DMS 273 treated with DMSO at 0.1 percent for 48 hours (cell line): ENCODE measurements at places on chromosomes 13 and 19.

- DNase-seq, result no peak
Observed at GRCh38 chr19:52191389-52191788, 1.5 kb downstream of the PPP2R1A start.

DNA sequence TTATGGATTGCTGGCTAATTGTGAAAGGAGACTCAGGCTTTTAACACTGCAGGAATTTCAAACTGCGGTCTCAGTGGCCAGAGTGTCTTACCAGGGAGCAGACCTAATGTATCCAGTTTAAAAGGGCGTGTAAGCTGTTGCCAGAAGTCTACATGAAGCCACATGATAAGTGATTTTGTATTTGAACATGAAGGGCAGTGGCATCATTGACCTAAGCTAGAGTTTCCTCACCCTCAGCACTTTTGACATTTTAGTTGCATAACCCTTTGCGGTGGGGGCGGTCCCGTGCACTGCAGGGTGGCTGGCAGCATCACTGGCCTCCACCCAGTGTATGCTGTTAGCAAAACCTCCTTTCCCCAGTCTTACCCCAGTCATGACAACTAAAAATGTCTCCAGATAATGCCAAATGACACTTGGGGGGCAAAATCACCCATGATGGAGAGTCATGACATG, 23.7 kb upstream of the GPR18 start:
- DNase-seq, result no peak

DNA sequence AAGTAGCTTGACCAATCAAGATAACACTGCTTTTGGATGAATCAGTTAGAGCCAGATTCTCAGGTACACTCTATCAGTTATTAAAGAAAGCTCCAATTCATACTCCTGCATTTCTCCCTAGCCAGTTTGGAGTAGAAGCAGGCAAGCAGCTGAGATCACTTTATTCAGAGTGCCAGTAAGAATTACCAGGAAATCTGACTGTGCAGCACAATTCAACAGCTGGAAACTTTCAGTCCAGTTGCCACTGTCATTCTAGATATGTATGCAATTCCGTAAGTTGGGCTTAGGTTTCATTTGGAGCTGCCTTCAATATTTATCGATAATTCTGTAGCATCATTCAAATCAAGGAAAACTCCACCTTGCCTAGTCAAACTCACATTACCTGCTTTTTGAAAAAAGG, 2625.6 kb upstream of the PCDH20 start:
- no peak for DNase-seq

- no peak for DNase-seq
Observed at GRCh38 chr13:46113596-46113995, 8.8 kb upstream of the CPB2 start.

- no peak for DNase-seq
Observed at GRCh38 chr13:106507560-106508274, 27.7 kb downstream of the EFNB2 start.

DNA sequence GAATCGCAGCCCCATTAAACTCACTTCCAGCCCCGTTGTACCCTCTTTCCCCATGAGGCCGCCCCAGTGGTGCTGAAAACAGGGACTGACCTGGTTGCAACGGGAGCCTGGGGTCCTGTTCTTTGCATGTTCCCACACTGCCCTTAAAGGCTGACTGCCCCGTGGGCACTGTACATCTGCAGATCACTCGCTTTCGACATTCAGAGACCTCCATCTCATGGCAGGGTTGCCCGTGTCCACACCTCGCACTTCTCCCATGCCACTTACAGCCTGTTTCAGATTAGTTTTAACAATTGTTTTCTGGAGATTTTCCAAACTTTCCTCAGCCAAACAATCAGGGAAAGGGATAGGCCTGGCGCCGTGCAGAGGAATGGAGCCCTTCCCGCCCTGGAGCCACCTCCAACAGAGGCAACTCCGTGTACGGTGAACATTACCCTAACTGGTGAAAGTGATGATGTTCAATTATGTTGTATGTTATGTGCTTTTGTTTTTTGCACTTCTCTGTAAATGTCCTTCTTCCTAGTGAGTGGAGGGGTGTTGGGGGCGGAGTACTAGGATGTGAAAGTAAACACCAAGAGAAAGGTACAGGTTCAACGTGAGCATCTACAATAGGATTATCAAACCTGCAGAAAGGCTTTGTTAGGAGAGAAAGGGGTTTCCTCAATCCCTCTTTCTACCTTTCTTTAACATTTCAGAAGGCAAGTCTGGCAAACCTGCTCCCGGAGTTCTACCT, 262.8 kb downstream of the FOXO1 start:
- DNase-seq, result no peak

DNA sequence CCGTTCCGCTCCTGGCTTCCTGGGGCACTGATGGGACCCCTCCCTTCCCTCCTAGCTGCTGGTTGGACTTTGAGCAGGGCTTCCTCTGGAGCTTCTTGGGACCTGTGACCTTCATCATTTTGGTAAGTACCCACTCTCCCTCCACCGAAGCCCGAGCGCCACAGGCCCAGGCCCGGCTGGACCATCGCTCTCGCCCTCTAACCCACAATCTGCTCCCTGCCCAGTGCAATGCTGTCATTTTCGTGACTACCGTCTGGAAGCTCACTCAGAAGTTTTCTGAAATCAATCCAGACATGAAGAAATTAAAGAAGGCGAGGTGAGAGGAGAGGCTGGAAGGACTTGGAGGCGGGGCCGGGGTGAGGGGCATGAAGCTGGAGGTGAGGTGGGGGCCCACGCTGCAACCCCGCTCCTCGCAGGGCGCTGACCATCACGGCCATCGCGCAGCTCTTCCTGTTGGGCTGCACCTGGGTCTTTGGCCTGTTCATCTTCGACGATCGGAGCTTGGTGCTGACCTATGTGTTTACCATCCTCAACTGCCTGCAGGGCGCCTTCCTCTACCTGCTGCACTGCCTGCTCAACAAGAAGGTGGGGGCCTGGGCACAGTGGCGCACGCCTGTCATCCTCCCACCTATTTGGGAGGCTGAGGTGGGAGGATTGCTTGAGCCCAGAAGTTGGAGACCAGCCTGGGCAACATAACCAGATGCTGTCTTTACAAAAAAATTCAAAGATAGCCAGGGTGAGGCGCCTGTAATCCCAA, 12.3 kb downstream of the DDX39A start:
- DNase-seq, result no peak

- DNase-seq, result no peak
Observed at GRCh38 chr19:1351381-1351851, 32.3 kb upstream of the NDUFS7 start.

DNA sequence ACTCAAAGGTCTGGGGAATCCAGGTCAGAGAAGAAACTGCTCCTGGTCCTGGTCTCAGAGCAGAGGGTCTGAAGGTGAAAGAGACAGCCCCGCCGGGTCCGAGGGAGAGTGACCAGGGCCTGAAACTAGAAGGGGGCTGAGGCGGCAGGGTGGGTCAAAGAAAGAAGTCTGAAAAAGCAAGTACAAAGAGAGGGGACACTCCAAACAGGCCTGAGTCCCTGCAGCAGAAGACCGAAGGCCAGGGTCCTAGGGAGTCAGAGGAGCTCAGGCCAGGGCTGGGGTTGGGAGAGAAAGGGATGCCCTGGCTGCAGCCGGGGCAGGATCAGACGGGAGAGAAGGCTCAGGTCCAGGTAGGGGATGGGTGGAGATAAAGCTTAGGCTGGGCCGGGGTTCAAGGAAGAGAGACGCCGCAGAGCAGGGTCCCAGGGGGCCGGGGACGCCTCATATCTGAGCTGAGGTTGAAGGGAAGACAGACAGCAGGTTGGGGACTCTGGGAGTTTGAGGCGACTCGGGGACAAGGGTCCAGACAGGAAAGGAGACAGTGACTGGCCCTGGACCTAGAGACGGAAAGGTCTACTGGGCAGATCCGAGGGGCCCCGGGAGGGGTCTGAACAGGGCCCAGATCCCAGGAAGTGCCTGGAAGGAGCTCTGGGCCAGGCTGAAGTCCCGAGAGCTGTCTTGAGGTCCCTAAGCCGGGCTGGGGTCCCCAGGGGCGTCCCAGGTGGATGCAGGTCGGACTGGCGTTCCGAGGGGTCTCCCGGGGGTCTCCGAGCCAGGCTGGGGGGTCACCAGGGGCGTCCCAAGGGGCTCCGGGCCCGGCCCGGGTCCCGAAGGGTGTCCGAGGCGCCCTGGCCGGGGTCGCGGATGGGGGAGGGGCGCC, 795 bp downstream of the MLLT1 start:
- DNase-seq, result no peak

- DNase-seq, result no peak
Observed at GRCh38 chr13:79973533-79973963, 367.4 kb downstream of the SPRY2 start.

- DNase-seq, result no peak
Observed at GRCh38 chr13:83819611-83820010, 62.7 kb downstream of the SLITRK1 start.

DNA sequence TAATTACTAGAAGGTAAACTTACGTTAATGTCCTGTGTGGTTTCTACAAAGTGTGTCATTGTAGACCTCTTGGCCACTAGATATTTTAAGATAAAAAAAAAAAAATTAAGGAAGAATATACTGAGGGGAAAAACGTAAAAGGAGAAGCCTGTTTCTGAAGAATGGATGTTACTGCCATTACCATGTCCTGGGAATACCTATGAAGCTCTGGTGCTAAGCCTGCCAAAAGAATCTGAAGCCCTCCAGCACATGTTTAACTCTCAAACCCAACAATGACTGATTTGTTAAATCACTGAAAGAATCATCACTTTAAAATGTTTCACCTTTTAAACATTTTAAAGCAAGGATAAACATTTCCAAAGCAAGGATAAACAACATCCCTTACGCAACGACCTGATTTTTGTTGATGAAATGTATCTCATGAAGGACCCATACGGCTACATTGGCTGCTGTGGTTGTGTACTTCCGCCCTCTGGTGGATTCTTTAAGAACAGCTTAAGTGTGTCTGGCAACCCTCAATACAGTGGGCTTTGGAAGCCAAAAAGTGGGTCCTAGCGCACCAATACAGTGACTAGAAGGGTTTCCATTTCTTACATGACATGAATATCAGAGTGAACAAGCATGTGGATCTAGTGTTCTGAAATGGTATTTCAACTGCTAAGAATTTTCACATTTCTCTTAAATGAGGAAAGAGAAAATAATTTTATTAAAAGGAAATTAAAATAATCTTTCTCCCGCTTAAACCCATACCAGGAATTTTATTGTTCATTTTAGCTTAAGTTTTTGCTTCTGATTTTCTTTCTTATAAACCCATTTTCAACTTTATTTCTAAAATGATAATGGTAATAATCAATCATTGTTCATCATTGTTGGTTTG, 74.5 kb upstream of the RAP2A start:
- DNase-seq, result peak; percentile 7

DNA sequence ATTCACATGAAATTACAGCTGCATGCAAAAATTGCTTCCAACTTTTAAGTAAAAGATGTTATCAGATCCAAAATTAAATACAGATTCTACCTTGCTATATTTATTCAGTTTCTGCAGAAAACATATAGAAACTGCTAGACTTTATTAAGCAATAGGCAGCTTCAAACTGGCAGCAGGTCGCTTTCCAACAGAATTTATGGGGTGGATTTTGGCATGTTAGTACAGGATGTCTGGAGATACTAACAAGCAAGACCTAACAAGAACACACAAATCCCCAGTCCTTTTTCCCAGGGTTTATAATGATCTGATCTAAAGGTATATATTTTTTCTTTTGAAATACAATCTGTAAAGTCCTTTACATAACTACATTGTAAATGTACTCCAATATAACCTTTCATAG, 27.5 kb downstream of the TBC1D4 start:
- DNase-seq, result no peak

DNA sequence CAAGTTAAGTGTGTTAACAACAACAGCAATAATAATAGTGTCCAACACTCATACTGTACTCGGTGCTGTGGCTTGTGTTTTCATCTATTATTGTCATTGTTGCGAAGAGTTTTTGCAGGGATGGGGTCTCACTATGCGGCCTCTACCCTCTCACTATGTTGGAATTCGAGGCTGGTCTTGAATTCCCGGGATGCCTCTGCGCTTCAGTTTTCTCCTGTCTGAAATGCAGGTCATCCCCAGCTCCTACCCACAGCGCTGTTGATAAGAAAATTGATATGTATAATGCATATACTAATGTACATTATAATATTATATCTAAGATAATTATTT, 4.9 kb upstream of the SBK3 start:
- no peak for DNase-seq

GRCh38 chr19:34559045-34559444, 77.5 kb downstream of the WTIP start:
- no peak for DNase-seq

GRCh38 chr19:45629704-45630103, 9.5 kb downstream of the EML2 start:
- no peak for DNase-seq

- DNase-seq, result no peak
Observed at GRCh38 chr19:35110974-35111373, 4.6 kb upstream of the FXYD3 start.

DNA sequence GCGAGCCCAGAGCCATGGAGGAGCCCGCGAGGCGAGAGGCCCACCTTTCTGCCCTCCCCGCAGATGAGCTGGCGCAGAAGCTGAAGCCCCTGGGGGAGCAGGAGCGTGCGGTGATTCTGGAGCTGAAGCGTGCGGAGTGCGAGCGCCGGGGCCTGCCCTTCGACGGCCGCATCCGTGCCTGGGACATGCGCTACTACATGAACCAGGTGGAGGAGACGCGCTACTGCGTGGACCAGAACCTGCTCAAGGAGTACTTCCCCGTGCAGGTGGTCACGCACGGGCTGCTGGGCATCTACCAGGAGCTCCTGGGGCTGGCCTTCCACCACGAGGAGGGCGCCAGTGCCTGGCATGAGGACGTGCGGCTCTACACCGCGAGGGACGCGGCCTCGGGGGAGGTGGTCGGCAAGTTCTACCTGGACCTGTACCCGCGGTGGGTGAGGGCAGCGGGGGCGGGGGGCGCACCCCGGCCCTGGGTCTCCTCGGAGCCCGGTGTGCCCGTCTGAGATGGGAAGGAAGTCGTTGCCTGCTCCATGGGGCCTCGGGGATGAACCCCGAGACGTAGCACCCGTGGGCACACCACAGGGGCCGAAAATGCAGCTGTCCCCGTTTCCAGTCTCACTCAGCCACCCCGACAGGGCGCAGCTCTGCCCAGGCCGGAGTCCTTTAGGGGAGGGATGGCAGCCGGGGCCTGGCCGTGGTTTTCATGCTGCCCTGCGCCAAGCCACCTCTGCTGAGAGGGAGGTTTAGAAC, 12.1 kb upstream of the ZNF554 start:
- no peak for DNase-seq

GRCh38 chr19:32257326-32258073, 87.9 kb upstream of the ZNF507 start:
- no peak for DNase-seq

DNA sequence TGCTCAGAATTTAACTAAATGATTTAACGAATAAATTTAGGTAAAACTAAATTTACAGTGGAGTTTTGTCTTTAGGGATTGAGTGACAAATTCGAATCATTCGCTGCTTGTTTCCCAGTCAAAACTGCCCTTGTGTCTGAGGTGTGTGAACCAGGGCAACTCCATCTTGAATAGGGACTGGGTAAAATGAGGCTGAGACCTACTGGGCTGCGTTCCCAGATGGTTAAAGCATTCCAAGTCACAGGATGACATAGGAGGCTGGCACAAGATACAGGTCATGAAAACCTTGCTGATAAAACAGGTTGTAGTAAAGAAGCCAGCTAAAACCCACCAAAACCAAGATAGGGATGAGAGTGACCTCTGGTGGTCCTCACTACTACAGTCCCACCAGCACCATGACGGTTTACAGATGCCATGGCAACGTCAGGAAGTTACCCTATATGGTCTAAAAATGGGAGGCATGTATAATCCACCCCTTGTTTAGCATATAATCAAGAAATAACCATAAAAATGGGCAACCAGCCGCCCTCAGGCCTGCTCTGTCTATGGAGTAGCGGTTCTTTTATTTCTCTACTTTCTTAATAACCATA, 10.2 kb upstream of the ANKRD10 start:
- no peak for DNase-seq

GRCh38 chr19:53897459-53897858, 11.6 kb upstream of the CACNG7 start:
- no peak for DNase-seq
